ENCODE measurements at places on chromosomes 1 and 21.

- no peak for DNase-seq
Measured at GRCh38 chr1:48873944-48874343, 97.3 kb upstream of the BEND5 start.

DNA sequence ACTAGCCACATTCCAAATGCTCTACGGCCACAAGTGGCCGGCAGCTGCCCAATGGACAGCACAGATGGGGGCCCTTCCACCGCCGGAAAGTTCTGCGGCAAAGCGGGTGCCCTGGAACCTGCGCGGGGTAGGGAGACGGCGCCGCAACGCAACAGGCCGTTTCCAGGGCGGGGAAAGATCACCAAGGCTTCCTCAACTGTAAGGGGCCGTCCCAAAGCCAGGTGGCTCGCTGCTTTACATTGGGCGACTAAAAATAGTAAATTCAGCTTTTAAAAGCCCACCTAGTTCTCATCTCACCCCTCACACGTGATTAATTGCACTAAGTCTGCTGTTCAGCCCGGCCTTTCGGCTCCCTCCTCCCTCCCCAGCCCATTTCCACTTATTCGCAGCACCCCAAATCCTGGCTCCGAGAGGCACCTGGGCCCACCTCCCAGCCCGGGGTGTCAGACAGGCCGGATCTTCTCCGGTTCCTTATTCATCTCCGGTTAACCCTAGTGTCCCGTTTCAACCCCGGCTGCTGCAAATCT, 643 bp downstream of the CFAP298 start:
- peak; percentile 33 for DNase-seq

- no peak for DNase-seq
Measured at GRCh38 chr1:159200769-159201168, 3.9 kb upstream of the ACKR1 start.

DNA sequence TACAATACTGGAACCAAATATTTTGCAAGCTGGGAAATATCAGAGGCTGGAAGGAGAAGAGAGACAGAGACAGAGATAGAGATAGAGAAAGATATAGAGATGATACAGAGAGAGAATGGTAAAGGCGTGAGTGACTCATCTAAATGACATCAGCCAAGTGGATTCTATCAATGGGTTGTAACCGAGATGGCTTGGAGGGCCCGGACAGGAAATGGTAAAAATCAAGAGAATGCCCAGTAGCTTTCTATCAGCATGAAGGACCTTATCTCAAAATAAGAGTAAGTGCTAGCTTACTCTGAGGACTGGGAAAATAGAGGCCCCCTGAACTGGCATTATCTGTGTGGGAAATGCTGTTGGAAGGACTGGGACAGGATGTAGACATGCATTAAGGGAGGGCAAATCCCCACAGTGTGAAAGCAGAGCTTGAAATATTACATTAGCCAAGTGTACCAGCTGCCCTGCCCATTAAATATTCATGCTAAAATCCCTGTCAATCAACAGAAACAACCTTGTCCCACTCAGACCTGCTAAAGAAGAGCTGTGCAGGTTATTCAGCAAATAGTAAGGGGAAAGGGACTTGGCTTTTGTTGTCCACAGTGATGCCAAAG, 76.6 kb upstream of the ZNF644 start:
- no peak for DNase-seq

DNA sequence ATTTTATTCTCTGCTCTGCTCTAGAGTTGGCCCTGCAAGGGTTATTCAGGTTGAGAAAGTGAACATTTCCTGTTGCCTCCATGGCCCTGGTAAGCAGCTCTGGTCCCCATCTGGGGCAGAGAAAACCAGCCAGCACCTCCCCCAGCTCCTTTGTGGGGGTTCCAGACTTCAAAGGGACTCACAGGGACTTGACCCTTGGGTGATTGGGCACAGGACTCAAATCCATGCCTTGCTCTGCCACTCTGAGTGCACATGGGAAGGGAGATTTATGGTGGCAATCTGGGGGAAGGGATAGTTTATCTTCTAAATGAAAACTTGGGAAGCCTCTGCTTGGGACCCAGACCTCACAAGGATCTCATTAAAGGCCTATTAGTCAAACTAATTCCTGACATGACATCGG, 212.8 kb downstream of the FOXD2 start:
- no peak for DNase-seq

GRCh38 chr21:29145354-29145782, 14.9 kb downstream of the MAP3K7CL start:
- no peak for DNase-seq

- DNase-seq, result no peak
Measured at GRCh38 chr1:143691400-143691891, 280.3 kb downstream of the FAM72C start.

DNA sequence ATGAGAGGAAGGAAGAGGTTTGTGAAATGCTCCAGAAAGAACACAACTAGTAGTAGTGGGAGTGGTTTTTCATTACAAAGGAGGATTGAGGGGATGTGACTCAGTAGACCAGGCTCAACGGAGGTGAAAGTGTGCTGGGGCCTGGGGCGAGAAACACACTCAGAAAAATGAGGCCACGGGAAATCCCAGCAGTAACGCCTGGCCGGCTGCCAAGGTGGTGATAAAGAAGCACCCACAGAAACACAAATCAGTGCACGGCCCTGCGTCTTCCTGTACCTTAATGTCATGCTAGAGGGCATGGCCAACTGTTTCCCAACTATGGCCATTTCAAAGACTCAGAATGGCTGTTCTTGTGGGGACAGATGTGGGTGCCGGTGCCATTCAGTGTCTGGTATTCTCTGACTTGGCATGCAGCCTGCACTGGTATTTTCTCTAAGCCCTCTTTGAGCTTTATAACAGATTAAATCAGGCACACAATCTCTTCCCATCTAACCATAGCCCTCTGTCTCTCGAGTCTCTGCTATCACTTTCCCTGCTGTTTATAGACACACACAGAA, 38.2 kb downstream of the URB2 start:
- DNase-seq, result peak; percentile 85

DNA sequence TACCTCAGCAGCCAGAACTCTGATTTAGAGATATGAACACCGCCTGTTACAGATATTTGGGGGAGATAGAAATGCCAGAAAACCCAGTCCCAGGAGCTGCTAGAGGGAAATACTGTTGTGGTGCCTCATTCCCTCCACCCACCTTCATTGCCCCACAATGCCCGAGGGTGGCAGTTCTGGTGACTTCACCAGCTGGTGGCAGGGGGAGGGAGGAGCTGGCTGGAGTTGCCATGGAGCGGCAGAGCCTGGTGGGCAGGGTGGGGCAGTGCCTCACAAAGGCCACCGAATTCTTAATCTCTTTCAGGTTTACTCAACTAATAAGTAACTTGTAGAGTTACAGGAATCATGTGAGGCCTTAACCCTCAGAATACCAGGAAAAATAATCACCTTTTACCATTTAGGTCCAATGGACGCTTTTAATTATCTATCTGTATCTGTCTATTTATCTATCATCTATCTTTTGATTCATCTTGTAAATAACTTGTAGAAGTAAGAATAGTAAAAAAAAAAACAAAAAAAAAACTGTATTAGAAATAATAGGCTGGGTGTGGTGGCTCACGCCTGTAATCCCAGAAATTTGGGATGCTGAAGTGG, 11.7 kb upstream of the S100A11 start:
- DNase-seq, result peak; percentile 54

DNA sequence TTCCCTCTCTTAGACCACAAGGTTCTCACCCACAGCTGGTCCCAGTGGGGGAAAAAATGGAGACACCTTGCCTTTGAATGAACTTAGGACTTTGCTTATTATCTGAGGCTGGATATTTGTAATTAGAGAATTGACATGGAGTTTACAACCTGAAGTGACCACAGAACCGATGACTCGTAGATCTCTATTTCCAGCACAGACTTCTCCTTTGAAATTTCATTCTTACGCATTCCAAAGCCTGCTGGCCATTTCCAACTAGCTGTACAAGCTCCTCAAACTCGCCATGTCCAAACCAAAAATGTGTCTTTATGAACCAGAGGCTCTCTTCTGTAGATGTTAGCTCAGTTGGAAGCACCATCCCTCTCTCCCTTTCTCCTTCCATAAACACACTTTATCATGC, 12.0 kb downstream of the RAB7B start:
- no peak for DNase-seq

GRCh38 chr1:100249155-100249536, 488 bp downstream of the DBT start:
- no peak for DNase-seq

DNA sequence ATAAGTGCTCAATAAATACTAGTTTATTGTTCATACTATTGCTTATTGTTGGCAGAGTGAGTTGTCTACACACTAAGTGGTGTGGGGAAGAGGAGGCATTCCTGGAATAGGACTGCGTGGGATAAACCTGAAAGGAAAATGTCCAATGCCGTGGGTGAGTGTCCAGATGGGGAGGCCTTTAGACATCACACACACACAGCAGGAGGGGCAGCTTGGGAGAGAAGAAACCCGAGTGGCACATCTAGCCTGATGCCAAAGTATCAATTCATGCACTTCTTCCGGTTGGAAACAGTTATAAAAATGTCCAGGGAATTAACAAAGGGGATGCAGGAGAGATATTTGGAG, 27.3 kb downstream of the CCN1 start:
- DNase-seq, result no peak

DNA sequence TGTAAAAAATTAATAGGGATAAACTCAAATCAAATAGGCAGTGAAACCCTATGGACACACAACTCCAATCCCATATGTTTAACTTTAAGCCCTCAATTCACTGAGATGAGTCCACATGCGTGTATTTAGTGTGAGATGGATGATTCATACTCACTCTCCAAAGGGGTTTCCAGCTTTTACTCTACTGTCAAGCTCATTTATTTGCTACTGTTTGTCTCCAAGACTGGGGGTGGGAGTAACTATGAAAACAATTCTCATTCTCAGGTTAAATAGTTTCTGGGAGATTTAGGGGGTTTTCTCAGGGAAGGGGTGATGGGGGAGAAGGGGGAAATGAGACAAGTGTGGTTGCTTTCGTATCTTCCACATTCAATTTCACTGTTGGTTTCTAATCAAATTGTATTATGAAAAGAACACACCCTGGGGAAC, 2.7 kb downstream of the RAB29 start:
- DNase-seq, result no peak

- DNase-seq, result peak; percentile 54
Measured at GRCh38 chr1:152034654-152035538, 1.9 kb downstream of the S100A11 start.

GRCh38 chr21:29958551-29958950, 18.8 kb upstream of the GRIK1 start:
- DNase-seq, result no peak

DNA sequence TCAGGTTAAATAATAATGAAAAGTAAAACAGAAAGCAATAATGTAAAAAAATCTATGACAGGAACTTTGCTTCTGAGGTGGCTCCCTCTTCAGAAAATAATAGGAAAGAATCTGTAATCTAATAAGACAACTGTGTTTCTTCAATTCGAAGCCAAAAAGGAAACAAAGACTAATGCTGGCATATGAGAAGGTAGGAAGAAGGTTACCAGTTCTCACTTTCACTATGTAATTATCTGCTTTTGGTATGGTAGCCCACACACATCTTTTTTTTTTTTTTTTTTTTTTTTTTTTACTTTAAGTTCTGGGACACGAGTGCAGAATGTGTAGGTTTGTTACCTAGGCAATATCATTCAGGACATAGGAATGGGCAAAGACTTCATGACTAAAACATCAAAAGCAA, 47.1 kb downstream of the COP1 start:
- DNase-seq, result no peak

- DNase-seq, result no peak
Measured at GRCh38 chr21:26773058-26773457, 72.2 kb downstream of the ADAMTS1 start.

DNA sequence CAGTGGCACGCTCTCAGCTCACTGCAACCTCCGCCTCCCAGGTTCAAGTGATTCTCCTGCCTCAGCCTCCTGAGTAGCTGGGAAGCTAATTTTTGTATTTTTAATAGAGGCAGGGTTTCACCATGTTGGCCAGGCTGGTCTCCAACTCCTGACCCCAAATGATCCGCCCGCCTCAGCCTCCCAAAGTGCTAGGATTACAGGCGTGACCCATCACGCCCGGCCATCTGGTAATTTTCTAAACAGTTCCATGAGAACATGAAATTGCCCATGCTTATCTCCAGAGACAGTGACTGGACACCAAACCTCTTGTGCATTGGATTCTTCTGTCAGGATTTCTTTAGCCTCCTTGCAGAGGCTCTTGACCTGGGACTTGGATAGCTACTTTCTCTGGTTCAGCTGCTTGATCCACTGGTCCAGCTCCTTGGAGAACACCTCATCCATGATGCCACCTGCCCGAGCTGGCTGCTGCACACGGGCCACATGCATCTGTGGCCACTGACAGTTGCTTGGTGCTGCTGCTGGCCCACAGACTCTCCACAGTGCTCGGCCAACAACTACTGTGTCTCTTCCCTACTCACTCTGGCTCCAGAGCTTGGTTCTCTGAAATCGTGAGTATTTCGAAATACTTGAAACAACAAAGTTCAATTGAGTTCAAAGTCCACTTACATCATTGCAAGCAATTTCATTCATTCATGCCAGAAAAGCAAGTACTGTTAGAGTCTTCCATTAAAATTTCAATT, 40.0 kb upstream of the CTPS1 start:
- DNase-seq, result no peak

DNA sequence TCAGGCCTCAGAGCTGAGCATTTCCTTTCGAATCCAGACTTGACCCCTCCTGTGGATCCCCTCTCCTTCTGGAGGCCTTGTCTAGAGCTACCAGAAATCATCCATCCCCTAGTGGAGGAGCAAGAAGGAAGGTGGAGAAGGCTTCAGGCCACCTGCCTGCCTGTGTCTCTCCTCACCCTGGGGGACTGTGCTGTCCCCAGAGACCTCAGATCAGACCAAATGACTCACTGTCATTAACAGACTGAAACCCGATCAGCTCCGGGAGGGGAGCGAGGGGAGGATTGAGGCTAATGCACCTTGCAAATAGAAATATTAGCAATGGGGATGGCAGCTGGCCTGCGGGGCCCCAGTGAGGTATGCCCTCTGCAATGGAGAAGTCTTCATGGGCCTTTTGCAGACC, 2.1 kb downstream of the MYBPH start:
- no peak for DNase-seq

- DNase-seq, result no peak
Measured at GRCh38 chr1:203599875-203600781, 26.5 kb upstream of the ATP2B4 start.

- DNase-seq, result no peak
Measured at GRCh38 chr21:20662514-20662913, 335.7 kb upstream of the NCAM2 start.

Measured in activated T-cell treated with anti-CD3 and anti-CD28 coated beads for 48 hours (primary cell).